NCI-H1930 (cell line): ENCODE measurements at places on chromosomes 6 and 20.

DNA sequence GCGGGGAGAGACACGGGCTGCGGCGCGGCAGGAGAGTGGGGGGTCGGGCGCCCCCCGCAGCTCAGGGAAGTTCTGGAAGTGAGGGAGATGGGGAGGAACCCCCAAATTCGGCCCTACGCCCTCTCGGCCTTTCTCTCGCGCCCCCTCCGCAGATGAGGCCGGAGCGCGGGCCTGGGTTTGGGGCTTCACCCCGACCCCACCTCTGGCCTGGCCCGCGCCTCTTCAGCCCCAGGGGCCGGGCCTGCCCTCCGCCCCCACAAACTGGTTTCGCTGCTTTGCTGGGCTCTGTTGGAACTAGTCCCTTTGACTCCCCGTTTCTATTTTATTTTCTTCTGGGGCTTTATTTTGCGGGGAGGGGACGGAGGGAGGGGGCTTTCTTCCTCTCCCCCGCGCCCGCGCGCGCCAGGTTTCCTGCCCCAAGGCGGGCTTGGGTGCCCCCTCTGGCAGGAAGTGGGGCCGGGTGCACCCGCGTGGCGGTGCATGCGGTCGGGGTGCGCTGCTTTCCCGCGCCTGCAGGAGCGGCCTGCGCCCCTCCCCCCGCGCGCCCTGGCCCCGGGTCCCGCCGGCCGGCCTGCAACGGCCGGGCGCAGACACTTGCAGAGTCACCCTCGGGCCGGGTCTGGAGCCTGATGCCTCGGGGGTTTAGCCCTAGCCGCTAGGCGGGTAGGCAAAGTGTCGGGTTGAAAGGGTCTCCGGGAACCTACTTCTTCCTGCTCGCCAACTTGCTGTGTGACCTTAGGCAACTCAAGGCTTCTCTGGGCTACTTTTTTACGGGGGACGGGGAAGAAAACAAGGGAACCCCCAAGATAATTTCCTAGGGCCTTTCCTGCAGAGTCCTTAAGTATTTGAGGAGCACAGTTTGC lies 1.3 kb downstream of the HMGA1 start:
- DNase-seq = peak; percentile 55

- no peak for DNase-seq
Measured at GRCh38 chr6:159602431-159603041, 90.5 kb downstream of the SOD2 start.

DNA sequence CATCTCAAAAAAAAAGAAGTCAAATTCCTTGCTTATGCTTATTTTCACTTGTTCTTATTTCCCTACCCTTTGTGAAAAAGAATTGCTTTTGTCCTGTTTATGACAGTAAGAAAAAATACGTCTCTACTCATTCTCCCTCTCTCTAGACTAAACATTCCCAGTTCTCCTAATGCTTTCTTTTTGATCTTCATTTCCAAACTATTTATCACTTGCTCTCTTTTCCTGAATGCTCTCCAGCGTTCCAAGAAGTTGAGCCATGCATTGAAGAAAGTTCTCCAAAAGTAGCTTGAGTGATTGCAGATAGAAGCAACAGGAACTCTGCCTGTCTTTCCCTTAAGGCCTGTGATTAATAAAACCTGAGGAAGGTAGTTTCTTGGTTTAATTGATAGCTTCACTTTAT lies 53.1 kb upstream of the TMEM170B start:
- no peak for DNase-seq

DNA sequence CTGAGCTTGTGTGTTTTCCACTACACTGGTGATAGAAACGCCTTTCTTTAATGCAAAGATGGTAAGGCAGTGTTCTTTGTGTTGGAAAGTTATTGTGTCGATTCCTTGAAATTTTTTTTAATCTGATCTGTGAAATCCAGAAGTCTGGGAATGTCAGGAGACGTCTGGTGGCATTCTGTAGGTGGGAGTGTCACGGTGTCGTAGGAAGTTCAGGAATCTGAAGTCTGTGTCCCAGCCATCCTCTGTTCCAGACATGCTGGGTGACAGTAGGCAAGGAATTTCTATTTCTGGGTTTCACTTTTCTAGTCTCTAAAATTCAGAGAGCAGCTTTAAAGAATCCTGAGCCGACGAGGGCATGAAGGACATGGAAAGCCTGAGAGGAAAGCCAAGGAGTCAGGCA lies 223.8 kb downstream of the ZNF217 start:
- DNase-seq = no peak

- DNase-seq = no peak
Measured at GRCh38 chr6:128696691-128697689, 176.6 kb upstream of the PTPRK start.

- DNase-seq = peak; percentile 2
Measured at GRCh38 chr6:122063076-122063475, 336.4 kb upstream of the HSF2 start.

DNA sequence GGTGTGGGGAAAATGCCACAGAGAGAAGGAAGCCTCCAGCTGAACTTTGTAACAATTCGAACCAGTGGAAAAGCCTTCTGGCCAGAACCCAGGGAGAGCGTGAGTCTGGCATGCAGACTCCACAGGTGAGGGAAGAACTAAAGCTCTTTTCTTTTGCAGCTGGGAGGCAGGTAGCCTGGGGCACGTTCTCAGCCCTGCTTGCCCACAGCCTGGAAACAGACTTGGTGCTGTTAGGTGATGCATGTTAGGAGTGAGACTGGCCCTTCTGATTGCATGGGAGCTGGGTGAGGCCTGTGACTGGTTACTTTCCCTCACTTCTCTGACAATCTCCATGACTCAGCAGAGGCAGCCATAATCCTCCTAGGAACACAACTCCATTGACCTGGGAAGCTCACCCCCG lies 34.2 kb downstream of the PROKR2 start:
- DNase-seq = no peak

DNA sequence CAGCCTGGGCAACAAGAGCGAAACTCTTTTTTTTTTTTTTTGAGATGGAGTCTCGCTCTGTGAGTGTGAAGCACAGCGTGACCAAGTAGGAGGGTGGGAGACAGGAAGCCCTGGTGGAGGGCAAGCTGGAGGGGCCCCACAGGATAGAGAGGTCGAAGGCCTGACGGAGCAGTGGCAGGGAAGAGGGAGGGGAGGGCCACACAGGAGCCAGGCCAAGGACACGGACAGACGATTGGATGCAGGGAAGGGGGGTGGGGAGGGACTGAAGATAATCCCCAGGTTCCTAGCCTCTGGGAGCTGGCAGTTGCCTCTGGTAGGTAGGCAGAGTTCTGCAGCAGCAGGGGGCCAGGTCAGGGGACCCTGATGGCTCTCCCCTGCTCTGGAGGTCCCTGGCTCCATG lies 10.8 kb upstream of the GUCA1A start:
- no peak for DNase-seq

DNA sequence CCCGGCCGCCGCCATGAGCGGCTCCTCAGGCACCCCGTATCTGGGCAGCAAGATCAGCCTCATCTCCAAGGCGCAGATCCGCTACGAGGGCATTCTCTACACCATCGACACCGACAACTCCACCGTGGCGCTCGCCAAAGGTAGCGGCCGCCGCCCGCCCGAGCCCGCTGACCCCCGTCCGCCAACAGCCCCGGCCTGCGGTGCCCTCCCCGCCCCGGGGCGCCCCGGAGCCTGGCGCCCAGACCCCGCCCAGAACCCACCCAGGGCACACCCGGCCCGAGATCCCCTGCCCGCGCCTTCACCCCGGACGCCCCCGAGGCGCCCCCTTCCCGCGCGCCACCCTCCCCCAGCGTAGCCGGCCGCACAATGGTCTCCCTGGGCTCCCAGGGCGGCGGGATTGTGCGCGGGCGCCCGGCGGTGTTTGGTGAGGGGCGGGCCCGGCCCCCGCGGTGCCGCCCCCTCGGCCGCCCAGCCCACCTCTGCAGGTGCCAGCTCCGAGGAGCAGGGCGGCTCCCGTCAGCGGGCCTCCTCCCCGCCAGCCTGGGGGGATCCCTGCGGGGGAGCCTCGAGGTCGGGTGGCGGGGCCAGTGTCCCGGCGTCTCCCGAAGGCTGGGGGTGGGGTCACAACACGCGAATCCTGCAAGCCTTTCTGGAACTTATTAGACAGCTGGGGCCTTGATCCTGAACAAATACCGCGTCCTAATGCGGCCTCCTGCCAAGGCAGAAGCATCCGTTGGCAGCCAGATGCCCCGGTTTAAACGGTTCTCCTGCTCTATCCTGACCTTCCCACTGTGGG lies 577 bp downstream of the LSM14B start:
- DNase-seq = peak; percentile 42
